ENCODE measurements at places on chromosomes 6 and 20.

DNA sequence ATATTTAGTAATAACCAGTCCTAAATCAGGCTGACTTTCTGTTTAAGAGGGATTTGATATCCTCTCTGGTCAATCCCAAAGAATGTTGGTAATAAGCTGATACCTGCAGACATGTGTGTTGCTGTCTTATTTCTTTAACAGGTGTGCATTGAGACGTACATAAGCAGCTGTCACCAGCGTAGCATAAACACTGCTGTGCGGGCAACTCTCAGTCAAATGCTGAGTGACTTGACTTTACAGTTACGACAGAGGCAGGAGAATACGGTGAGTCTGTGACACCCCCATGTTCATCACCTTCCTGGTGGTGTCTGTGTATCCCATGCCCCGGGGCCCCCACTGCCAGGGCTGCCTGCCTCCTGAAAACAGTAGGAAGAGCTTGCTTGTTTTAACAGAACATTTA, 20.1 kb upstream of the PBOV1 start:
- DNase-seq, result no peak

DNA sequence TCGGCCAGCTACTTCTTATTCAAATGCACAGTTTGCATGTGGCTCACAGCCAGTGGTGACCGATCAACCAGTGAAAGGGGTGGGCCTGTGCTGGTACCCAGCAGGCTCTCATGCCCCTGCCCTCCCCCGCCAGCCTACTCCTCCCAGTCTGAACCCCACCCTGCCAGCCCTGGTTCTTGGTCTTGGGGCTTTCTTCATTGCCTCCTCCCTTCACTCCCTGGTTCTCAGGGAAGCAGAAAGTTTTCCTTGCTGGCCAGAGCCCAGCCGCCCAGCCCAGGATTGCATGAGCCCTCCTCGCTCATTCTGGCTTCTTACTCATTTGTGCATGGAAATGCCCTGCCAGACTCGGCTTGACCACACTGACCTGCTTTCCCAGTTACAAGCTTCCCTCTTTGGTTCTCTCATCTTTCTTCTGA, 40.8 kb downstream of the KCNK17 start:
- DNase-seq, result no peak

DNA sequence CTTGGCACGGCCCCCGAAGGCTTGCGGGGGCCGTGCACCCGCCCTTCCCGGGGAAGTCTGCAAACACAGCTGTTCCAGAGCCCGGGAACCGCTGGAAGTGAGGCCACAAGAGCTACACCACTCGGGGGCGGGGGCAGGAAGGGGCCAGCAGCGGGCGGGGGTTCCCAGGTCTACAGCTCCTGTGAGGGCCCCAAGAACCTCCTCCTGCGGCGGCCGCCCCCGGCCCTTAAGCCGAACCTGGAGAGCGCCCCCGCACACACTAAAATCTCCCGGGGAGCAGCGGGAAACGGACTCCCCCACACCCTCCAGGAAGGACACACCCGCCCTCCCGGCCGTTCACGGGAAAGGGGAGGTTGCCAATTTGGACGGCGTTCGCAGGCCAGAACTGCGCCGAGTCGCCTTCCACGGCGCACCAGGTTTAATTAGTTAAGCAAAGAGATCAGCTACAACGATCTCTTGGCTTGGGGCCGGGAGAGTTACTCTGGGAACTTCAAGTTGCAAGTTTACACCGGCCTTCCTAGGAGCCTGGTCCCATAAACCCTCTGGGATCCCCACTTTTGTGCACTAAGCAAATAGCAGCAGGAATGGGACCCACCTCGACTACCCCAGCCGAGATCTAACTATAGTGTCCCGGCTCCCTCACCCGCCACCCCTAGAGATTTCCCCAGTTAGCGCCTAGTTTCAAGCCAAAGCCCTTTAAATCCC, 1.7 kb downstream of the JAG1 start:
- peak; percentile 79 for DNase-seq

- DNase-seq, result no peak
Measured at GRCh38 chr6:91196729-91197128, 609.9 kb upstream of the MAP3K7 start.

DNA sequence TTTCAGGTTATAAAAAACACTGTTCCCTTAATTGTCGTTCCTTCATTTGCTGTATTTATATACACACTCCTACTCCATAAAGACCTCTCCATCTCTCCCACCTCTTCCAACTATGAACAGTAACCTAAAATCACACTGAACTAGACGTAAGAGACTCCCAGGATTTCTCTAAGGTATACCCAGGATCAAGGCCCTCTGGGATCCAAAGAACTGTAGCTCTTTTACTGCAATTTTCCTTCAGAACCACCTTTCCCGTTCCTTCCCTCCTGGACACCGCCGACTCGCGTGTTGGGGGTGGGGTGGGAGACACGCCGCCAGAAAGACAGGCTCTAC, 680 bp downstream of the LATS1 start:
- no peak for DNase-seq

- no peak for DNase-seq
Measured at GRCh38 chr6:129694036-129694435, 15.9 kb downstream of the ARHGAP18 start.

- DNase-seq, result peak; percentile 62
Measured at GRCh38 chr6:159692303-159693127, 526 bp downstream of the SOD2 start.

Data from M059J (cell line).